Large intestine (tissue), 12 donors: ENCODE measurements at places on chromosomes 6 and 20. TPM values are rescaled to one million over a fixed set of nuclear protein-coding genes. Genes with fewer than 3 reads are reported as not detected.

DNA sequence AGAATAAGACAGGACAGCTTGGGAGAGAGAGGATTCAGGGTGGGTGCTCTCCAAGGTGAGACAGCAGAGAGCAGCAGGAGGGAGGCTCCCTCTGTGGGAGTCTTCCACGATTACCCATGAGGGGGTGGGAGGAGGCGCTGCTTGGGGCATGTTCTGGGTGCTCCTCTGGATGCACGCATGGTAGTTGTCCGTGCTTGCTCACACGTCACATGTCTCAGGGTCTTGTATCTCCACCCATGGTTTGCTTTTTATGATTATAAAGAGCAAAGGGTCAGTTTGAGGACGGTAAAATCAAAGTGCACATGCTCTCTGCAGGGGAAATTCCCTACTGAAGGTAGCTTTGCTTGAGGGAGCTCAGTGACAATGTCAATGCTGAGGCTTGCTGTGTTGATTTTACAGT, 338.4 kb downstream of the THBS2 start:
- H3K27me3 ChIP-seq = no peaks in the 10 kb centered on the region
- H3K27ac ChIP-seq = peak overlapping the region; percentile 49
- H3K4me1 ChIP-seq = peaks cover 26% of the 10 kb centered on the region

DNA sequence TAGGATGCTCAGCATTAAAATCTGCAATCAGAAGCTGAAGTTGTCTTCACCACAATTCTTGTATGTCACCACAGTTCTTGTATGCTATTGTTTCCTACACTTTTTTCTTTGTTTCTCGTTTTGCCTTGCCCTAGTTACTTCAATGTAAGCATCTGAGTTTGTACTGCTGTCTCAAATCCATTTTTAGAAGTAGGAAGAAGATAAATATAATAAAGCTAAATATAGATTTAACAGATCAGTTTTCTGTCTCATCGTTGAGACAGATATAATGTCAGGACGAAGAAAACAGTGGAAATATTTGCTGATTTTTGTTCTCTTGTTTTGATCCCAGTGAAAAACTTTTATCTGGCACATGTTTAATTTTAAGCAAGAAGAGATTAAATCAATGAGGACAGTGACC, 318.0 kb downstream of the QKI start:
- no peaks in the 10 kb centered on the region for H3K36me3 ChIP-seq
- H3K4me3 ChIP-seq = no peak overlapping the region
- H3K27ac ChIP-seq = no peak overlapping the region
- H3K4me1 ChIP-seq = no peaks in the 10 kb centered on the region

DNA sequence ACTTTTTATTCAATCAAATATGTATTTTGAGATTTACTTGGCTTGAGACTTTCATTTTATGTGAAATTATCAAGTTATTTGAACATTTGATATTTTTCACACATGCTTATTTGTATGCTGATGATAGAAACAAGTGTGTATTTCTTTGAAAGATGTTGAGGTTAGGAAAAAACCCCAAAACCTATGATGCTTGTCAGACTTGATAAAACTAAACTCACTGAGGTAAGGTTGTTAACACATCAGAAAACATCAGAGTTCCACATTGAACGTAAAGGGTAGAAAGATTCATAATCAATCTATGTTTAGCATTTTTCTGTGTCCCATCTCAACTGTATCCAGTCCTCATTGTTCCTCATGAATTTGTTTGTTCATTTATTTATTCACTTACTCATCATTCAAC, 12.2 kb downstream of the SF3B5 start:
- no peaks in the 10 kb centered on the region for H3K27me3 ChIP-seq
- no peak overlapping the region for H3K4me3 ChIP-seq
- H3K36me3 ChIP-seq = no peaks in the 10 kb centered on the region
- H3K4me1 ChIP-seq = no peaks in the 10 kb centered on the region
- no peak for DNase-seq

DNA sequence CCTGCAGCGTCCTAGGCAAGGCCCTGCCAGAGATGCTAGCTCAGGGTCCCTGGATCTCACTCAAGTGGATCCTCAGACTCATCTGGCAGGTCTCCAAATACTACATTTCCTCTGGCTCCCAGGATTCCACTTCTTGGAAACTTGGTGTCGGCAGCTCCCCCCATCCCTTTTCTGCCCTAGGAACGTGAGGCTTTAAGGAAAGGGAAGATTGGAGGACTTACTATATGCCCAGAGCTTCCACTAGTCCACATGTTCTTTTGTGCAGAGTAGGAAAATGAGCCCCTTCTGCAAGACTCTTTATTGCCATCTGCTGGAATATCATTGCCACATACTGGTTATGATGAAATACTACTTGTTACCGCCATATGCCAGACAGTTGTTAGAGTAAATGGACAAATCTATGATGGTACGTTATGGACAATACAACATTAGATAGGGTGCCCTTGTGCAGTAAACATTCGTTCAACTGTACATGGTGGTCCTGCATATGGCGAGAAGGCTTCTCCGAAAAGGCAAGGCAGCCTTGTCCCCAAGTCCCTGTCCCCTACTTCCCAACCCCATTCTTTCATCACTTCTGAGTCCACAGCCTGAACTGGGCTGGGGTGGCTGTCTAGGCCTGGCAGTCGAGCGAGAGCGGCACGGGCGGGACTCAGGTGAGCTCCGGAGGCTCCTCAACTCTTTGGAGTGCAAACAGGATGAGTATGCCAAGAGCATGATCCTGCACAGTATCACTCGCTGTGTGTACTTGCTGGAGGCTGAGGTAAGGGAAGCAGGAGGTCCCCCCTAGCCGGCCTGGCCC, 780 bp downstream of the ARMC12 start:
- no peaks in the 10 kb centered on the region for H3K36me3 ChIP-seq
- no peak overlapping the region for H3K4me3 ChIP-seq
- peaks cover 21% of the 10 kb centered on the region for H3K4me1 ChIP-seq
- H3K27me3 ChIP-seq = no peaks in the 10 kb centered on the region

DNA sequence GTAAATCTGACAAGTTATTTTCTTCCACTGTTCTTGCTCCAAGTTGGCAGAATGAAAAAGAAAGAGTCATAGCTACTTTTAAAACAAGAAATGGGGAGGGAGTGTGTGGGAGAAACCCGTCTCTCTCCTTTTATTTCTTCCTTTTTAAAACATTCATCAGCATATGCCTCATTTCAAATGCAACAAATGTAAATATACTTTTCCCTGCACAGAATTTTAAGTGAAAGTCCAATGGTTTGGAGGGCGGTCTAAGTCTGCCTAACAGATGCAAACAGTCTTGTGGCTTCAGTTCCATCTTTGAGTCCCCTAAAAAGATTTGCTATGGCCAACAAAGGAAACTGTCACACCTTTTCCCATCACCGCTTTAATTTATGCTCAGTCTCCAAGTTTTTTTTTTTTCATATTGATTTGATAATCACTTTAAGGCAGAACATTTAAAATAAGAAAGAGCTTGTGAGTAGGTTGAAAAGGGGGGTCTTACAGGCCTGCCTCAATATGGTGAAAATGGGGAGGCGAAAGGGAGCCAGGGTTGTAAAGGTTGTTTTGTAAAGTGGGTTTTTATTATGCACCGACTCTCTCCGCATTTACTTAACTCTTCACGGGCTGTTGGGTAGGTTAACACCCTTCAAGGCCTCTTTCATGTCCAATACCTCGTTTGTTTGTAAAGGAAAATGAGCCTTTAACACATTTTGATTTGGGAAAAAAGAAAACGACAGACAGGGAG, 4.6 kb downstream of the TFAP2D start:
- DNase-seq = no peak
- H3K27ac ChIP-seq = no peak overlapping the region
- H3K4me3 ChIP-seq = no peak overlapping the region
- no peaks in the 10 kb centered on the region for H3K36me3 ChIP-seq
- H3K4me1 ChIP-seq = no peaks in the 10 kb centered on the region
- H3K27me3 ChIP-seq = peaks cover 88% of the 10 kb centered on the region

DNA sequence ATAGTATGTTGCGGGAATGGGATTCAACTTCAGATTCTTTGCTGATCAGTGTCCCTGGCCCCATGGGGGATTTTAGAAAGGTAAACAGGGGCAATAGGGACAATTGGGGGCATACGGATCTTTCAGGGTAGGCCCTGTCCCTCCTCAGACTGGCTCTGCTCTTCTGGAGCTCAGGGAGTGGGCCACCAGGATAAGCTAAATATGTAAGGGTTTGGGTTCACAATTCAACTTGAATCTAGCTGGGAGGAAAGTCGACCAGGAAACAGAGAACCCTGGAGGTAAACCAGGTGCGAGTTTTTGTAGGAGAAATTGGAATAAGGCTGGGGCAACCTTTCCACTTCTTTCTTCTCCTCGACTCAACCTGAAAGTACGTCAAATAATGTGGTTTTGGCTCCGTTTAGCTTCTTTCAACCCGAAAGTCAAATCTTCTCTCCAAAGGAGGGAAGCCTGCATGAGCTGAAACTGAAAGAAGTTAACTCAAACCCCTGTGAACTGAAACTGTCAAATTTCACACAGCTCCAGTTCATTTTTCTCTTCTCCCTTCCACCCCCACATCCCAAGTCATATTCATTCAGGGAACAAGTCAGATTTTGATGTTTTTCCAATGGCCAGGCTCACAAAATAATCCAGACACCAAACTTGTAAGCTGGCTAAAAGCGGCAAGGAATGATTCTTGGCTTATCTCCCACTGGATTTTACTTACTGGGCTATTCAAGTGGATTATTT, 278.2 kb downstream of the CLIC5 start:
- no peak overlapping the region for H3K27ac ChIP-seq
- H3K36me3 ChIP-seq = no peaks in the 10 kb centered on the region
- peaks cover 4% of the 10 kb centered on the region for H3K27me3 ChIP-seq
- H3K4me1 ChIP-seq = no peaks in the 10 kb centered on the region
- no peak overlapping the region for H3K4me3 ChIP-seq

- no peak overlapping the region for H3K4me3 ChIP-seq
- H3K27me3 ChIP-seq = no peaks in the 10 kb centered on the region
- no peak for DNase-seq
- no peak overlapping the region for H3K27ac ChIP-seq
These were observed 127.8 kb downstream of the GJA1 start for GRCh38 chr6:121563286-121563685.

- peaks cover 10% of the 10 kb centered on the region for H3K4me1 ChIP-seq
- H3K36me3 ChIP-seq = no peaks in the 10 kb centered on the region
- no peak for DNase-seq
- no peaks in the 10 kb centered on the region for H3K27me3 ChIP-seq
- H3K27ac ChIP-seq = no peak overlapping the region
These were observed 71.3 kb upstream of the IYD start for GRCh38 chr6:150297327-150298029.

DNA sequence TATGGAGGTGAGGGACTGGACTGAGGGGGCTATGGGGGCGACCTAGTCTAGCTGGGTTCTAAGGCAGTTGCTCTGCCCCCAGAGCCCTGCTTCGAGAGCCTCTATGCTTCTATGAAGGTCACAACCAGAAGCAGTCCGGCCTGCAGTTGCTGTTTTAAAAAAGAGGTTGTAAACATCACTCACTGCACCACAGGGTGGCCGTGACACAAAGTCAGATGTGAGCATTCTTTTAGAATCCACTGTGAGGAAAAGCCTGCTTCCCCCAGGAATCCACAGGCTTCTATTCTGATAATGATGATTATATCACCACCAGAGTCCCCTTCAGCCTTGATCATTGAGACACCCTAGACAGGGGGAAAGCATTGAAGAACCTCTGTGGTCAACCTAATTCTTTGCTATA, 229.7 kb upstream of the AGPAT4 start:
- H3K4me3 ChIP-seq = no peak overlapping the region
- no peak for DNase-seq
- H3K4me1 ChIP-seq = no peaks in the 10 kb centered on the region
- no peaks in the 10 kb centered on the region for H3K27me3 ChIP-seq
- no peak overlapping the region for H3K27ac ChIP-seq
- H3K36me3 ChIP-seq = no peaks in the 10 kb centered on the region

GRCh38 chr6:31797588-31797987, 2.0 kb upstream of the VARS1 start:
- H3K4me3 ChIP-seq = no peak overlapping the region
- no peaks in the 10 kb centered on the region for H3K27me3 ChIP-seq
- H3K27ac ChIP-seq = no peak overlapping the region
- H3K4me1 ChIP-seq = no peaks in the 10 kb centered on the region

- no peaks in the 10 kb centered on the region for H3K4me1 ChIP-seq
- DNase-seq = no peak
These were observed 144.8 kb downstream of the PDSS2 start for GRCh38 chr6:107314531-107314939.

DNA sequence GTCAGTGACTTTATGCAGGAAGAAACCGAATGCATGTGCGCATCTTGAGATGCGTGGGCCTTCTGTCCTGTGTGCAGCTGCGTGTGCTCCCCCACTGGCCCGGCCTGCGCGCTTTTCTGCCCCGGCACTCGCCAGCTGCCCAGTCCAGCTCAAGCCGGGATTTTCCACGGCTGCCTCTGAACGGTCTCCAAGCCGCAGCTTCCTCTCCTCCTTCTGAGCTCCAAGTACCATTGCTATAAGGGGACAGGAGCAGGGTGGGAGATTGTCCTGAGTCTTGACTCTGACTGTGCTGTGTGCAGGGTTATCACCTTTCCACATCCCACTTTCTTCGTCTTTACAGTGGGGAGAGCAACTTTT, 302.8 kb downstream of the THBS2 start:
- H3K36me3 ChIP-seq = no peaks in the 10 kb centered on the region
- peak overlapping the region; percentile 23 for H3K27ac ChIP-seq
- DNase-seq = no peak
- H3K4me1 ChIP-seq = no peaks in the 10 kb centered on the region
- no peak overlapping the region for H3K4me3 ChIP-seq
- H3K27me3 ChIP-seq = peaks cover 4% of the 10 kb centered on the region

- DNase-seq = no peak
- no peak overlapping the region for H3K4me3 ChIP-seq
- H3K27me3 ChIP-seq = no peaks in the 10 kb centered on the region
- H3K4me1 ChIP-seq = no peaks in the 10 kb centered on the region
- no peaks in the 10 kb centered on the region for H3K36me3 ChIP-seq
These were observed 38.8 kb upstream of the KHDRBS2 start for GRCh38 chr6:62324834-62325233.

DNA sequence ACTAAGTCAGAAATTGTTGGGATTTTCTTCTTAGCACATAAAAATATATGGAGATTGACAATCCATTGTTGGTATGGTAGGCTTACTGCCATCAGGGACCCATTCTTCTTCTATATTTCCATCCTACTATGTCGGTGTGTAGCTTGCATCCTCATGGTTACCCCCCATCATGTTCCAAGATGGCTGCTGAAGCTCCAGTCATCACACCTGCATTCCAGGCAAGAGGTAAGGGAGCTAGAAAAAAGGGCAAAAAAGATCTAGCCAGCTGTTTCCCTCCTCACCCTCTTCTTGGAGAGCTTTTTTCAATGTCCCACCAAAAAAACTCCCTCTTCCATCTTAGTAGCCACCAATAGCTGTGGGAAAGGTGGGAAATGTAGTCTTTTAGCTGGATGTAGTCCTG, 13.6 kb downstream of the SLC2A10 start:
- no peaks in the 10 kb centered on the region for H3K4me1 ChIP-seq
- H3K36me3 ChIP-seq = peaks cover 24% of the 10 kb centered on the region
- no peak for DNase-seq
- H3K4me3 ChIP-seq = no peak overlapping the region
- no peaks in the 10 kb centered on the region for H3K27me3 ChIP-seq
- no peak overlapping the region for H3K27ac ChIP-seq

Gene NFATC2
- polyA plus RNA-seq = 22.3 TPM

Gene ASIP
- 0.27 TPM for polyA plus RNA-seq

Gene NKAIN4
- polyA plus RNA-seq = 6.8 TPM

Gene FOXF2
- 25.0 TPM for polyA plus RNA-seq

Gene HUS1B
- polyA plus RNA-seq = 0.34 TPM

Gene MYB
- polyA plus RNA-seq = 12.1 TPM

Gene PTK6
- 0.31 TPM for polyA plus RNA-seq
